ENCODE measurements at places on chromosomes 2 and 18.

DNA sequence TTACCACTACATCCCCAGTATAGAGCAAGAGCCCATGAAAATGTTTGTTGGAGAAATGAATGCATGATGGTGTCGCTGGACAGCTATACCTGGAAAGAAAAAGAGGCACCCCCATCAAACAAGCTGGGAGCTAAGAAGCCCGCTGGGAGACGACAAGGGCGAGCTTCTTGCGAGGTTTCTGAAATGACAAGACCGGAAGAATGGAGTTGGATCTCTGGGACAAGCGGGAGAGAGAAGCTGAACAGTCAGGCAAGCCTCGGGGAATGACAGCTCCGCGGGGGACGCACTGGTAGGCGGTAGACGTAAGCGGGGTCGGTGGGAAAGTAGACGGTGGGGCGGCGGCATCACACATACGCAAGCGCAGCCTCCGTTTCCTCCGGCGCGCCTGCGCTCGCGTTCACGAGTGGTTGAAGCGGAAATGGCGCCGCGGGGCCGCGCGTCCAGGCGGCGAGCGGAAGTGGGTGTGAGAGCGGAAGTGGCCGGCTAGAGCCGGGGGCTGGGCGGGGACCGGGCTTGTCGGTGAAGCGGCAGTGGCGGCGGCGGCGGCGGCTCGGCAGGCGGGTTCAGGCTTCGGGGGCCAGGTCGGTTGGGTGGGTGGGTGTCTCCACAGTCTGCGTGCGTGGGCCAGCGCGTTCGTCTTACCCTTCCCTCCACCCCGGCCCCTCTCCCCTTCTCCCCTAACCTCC, at the start of gene ARPC2:
Gene ARPC2 (plus strand): TSS at position 516 of the 686 bp plus-strand sequence. CDS start 282 bp downstream, outside the sequence.
- peak; percentile 93 for DNase-seq

GRCh38 chr2:160062292-160063005, at the start of gene PLA2R1:
Gene PLA2R1 (minus strand): TSS chr2:160062615. CDS start chr2:160062403, 212 bp downstream.
- no peak for DNase-seq

- DNase-seq = no peak
Measured at GRCh38 chr2:199606193-199606780, 148.5 kb upstream of the SATB2 start.

DNA sequence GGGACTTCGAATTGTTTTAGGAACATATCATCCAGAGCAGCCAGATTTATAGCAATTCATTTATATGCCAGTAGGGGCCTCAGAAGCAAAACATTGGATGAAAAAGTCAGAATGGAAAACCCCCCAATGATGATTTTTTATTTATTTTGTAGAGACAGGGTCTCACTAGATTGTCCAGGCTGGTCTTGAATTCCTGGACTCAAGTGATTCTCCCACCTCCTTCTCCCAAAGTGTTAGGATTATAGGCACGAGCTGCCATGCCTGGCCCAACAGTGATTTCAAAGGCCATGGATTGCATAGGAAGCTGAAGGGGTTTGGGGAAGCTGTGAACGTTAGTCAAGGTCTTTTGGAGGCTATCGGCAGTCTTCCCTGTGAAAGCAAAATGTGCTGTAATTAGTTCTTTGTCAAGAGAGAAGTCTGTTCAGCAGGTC, 21.9 kb upstream of the MCFD2 start:
- DNase-seq = no peak

DNA sequence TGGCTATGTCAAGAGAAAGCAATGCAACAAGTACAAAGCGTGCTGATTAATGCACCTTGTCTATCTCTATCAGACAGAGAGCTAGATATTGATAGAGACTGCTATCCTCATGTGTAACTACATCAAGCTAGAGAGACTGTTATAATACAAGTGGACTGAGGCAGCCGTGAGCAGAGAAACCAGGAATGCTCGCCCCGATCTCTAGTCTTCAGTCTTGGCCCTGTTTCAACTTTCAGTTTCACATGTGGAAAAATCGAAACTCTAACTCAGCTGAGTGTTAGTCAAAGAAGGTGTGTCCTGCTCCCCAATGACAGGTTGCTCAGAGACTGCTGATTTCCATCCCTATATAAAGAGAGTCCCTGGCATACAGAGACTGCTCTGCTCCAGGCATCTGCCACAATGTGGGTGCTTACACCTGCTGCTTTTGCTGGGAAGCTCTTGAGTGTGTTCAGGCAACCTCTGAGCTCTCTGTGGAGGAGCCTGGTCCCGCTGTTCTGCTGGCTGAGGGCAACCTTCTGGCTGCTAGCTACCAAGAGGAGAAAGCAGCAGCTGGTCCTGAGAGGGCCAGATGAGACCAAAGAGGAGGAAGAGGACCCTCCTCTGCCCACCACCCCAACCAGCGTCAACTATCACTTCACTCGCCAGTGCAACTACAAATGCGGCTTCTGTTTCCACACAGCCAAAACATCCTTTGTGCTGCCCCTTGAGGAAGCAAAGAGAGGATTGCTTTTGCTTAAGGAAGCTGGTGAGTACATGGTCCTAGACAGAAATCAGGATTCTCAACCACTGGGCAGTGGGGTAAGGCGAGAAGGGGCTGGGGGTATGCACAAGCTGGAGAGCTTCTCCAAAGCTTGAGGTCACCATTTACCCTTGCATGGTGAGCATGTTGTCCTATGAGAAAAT, at the start of gene RSAD2:
Gene RSAD2 (plus strand): TSS at position 376 of the 903 bp plus-strand sequence. CDS start 24 bp downstream, at position 400.
- DNase-seq = no peak

- DNase-seq = no peak
Measured at GRCh38 chr2:156517419-156517818, 81.2 kb downstream of the GPD2 start.

- no peak for DNase-seq
Measured at GRCh38 chr2:36869606-36870005, 96.7 kb downstream of the STRN start.

DNA sequence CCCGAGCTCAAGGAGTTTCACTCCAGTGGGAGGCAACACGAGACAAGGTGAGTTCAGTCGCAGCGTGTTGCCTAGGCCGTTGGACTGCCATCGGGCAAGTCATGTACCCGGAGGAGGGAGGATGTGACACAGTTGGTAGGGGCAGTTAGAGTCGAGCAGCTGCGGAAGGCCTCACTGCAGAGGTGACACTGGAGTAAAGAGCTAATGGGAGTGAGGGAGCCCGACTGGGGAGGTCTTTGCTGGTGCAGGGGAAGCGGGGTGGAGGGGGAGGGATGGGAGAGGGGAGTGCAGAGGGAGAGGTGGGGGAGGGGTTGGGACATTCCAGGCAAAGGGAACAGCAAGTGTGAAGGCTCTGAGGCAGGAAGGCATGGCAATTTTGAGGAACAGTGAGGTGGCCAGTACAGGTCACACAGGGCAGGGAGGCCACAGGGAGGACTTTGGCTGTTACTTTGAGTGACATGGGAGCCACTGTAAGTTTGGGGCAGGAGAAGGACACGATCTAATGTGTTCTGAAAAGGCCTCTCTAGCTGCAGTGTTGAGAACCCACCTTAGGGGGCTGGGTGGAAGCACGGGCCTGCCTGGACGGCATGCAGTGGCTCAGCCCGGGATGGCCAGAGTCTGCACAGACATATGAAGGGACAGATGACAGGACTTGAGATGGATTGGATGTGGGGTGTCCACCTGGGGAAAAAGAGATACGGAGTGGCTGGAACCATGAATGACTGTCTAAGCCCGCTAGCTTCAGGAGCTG, 61.1 kb downstream of the KCNF1 start:
- DNase-seq = no peak

GRCh38 chr2:206983161-206983859, 44.0 kb downstream of the CPO start:
- DNase-seq = no peak

- no peak for DNase-seq
Measured at GRCh38 chr18:35215026-35215425, 25.8 kb upstream of the ZNF397 start.

GRCh38 chr2:165074323-165074722, 119.0 kb upstream of the SLC38A11 start:
- DNase-seq = no peak

GRCh38 chr18:60686142-60686541, 313.6 kb upstream of the MC4R start:
- DNase-seq = no peak

- DNase-seq = no peak
Measured at GRCh38 chr2:46804794-46805193, 110.8 kb downstream of the MCFD2 start.

- no peak for DNase-seq
Measured at GRCh38 chr2:223549215-223549614, 52.9 kb downstream of the SCG2 start.

DNA sequence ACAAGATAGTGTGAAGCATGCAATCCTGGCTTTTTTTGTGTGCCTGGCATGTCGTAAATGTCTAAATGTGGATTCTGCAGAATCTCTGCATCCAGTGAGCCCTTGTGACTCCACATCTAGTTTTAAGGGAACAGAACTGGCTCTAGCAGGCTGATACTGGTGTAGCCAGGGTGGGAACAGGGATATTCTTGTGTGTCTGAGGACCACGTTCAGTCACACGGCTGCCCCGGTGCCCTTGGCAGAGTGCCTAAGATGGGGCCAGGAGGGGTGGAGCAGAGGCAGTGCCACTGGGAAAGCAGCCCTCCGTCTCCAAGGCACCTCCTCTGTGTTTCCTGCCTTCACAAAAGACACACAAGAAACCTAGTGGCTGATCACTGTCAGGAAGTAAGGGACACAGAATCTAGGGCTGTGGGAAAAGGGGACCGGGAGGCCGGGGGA, 91.5 kb upstream of the PARD3B start:
- no peak for DNase-seq

GRCh38 chr2:235378246-235378645, 115.6 kb upstream of the AGAP1 start:
- no peak for DNase-seq

DNA sequence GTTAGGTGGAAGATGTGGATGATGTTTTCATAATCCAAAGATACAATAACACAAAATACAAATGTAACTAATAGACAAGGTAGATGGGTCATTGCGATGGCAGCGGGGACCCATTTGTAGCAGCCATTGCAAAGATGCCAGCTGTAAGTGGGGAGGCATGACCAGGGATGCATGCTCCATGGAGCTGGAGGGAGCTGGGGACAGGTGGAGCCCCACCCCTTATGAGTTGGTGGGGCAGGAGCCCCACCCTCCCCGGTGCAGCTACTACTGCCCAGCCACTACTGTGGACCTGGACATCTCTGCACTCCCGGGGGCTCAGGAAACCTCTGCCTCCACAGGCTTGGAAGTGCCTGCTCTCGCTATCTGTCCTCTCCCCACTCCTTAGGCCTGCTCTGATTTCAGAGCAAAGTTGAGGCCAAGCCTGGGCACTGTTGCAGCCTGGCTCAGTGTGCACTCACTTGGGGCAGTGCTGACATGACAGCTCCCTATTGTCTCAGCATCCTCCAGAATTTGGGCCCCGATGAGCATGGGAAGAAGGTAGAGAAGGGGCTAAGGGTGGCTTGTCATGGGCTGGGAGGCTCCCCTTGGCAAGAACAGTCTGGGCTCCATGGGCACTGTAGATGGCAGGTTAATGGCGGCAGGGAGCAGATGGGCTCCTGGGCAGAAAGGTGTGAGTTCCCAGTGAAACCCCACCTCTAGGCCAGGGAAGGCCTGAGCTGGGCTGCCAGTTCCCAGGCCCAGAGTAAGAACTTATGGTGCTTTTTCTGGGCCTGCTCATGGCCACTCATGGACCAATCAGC, 81.1 kb downstream of the ZNF804A start:
- DNase-seq = no peak

DNA sequence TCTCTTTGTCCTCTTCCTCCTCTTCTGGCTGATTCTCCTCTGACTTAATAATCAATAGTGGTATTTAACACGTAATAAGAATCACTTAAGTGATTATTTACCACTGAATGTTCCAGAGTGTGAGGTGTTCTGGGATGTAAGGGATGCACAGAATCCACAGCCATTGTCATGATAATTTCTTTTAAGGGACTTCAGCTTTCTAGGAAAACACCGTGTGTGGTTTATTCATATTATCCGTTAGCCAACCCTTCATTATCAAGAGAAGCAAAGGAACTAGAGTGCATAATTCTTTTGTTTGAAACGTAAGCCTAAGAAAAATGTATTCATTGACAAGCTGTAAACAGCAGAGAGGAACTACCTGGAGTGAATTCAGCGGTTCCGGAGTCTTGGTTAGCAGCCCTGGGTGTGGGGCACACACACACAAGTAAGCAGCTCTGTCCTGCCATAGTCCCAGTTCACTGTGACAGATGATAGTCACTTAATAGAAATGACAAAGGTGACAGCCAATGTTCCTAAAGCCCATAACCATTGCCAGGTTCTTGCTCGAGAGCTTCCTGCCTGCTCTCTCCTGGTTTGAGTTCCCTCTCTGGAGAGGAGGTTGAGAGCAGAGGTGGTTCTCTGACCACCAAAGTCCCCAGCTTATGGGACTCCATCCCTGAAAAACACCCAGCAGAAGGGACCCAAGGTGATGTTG, 101.9 kb downstream of the ACOXL start:
- DNase-seq = no peak

DNA sequence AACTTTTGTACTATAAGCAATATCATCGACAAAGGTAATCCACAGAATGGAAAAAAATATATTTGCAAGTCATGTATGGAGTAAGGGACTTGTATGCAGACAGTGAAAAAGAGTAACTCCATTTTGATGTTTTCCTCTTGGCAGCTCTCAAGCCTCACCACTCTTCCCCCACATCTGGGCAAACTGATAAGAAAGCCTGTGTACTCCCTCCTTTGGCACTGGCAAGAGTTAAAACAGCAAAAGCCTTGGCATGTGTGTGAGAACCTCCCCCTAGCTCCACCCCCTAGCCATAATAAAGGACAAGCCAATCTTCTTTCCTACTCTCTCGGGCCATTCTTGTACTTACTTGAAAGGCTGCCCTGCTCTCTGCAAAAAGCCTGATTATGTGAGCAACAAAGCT, 335.2 kb downstream of the LRATD1 start:
- DNase-seq = no peak

- no peak for DNase-seq
Measured at GRCh38 chr18:79718878-79719477, 39.4 kb downstream of the CTDP1 start.

- DNase-seq = no peak
Measured at GRCh38 chr2:168920504-168921157, 19.5 kb downstream of the G6PC2 start.

DNA sequence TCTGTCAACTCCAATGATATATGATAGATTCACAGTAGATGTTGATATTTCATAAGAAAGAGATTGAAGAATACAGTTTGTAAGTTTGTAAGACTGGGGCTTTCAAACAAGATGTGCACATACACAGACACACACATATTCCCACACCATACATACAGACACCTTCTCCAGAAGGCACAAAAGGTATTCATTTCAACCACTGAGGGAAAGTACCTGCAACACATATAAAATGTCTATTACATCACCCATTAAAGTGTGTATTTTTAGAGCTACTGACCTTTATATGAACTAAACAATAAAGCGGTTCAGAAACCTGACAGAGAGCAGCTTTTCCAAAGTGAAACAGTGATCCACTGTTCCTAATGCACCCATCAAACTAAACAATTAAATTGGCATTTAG, 53.3 kb downstream of the CCDC148 start:
- DNase-seq = no peak

- no peak for DNase-seq
Measured at GRCh38 chr2:202432776-202433175, 56.6 kb downstream of the BMPR2 start.

DNA sequence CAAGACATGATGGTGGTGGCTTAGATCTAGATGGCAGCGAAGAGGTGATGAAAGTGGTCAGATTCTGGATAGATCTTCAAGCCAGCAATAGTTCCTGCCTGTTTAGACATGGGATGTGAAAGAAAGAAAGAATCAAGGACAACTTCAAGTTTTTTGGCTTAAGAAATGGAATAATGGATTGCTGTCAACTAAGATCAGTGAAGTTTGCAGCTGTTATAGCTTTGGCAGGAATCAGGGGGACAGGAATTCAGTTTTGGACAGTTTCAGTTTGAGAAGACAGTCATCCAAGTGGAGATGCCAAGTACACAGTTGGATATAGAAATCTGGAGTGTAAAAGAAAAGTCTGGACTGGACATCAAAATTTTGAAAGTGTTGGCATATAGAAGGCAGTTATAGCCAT, 283.7 kb upstream of the PKDCC start:
- no peak for DNase-seq

GRCh38 chr2:144770616-144771230, 250.8 kb upstream of the ZEB2 start:
- DNase-seq = no peak
